ENCODE measurements at places on chromosomes 11 and 22.
A peak's percentile ranks its signal among the peaks of the same experiment; 100 is the strongest.

DNA sequence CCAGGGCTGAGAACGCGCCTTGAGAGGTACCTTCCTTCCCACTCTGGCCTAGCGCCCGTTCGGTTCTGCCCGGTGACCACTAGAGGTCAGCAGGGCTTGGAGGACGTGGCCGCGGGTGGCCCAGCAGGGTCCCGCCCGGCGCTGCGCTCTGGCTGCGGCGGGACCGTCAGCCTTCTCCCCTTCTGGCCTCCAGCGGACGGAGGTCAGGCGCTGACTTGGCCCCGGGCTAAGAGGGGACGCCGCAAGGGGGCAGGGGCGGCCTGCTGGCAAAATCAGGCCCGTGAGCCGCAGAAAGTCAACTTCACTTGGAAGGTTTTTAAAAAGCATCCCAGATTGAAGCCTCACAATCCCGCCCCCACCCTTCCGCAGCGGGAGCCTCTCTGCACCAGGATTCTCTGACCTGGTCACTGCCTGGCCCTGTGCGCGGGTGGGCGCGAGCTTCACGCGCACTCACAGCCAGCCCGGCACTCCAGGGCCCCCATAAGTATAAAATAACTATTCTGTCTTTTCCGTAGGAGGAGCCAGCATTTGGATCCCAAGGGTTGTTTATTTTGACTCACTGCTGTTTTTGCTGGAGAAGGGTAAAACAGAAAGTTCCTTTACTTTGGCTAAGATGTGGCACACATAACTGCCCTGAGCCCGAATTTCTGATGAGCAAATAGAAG lies 23.2 kb upstream of the ZBTB16 start:
- peak; percentile 93 for DNase-seq

DNA sequence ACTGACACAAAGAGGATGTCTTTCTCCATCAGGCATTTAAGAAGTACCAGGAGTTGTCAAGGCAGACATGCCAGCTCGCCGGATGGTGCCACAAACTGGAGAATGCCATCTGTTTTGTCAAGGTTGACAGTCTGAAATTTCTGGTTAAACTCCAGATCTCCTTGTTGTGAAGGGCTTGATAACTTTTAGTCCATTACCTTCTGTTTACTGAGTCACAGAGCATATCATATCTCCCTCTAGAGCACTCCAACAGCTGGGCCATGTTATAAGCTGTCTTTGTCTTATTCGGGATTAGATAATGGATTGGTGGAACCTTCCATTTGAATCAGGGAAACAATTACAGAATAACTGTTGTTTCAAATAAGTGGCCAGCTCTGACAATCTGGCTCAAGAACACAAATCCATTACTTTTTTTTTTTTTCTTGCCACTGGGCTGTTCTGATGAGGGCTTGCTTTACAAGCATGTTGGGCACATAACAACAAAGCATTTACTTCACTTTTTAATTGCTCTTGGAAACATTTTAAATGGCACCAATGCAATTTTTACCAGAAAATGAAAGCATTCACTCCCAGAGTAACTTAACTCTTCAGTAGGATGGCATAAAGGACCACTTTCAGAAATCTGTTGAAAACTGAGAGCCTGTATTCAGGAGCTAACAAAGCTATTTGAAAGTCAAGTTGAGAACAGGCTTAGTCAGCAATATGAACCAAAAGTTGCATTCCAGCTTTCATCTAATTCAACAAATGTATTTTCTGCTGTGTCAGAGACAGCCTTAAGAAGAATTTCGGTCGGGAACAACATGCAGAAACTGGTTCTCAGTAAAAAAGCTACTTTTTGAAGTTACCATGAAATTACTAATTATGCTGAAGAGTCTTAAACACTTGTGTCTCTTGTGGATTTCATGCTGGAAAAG lies 227.6 kb upstream of the PITPNB start:
- no peak for DNase-seq

DNA sequence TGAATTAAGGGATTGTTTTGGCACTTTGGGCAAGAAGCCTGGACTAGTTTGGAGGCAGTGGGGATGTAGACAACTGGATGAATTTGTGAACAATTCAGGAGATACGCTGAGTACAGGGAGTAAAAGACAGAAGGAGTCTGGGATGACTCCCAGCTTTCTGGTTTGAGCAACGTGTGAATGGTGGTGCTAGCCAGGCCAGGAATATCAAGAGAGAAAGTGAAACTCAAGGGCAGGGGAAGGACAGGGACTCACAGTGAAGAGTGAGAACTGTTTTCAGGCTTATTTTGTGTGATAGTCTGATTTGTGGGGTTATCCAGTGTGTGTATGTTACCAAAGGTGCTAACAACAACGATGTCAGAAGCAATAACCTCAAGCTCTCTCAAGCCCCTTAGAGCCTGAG lies 15.9 kb downstream of the CHRM1 start:
- DNase-seq, result no peak

GRCh38 chr11:46738887-46739286 lies 19.9 kb downstream of the F2 start:
- no peak for DNase-seq

GRCh38 chr11:33452836-33453624 lies 195.8 kb downstream of the HIPK3 start:
- DNase-seq, result no peak

DNA sequence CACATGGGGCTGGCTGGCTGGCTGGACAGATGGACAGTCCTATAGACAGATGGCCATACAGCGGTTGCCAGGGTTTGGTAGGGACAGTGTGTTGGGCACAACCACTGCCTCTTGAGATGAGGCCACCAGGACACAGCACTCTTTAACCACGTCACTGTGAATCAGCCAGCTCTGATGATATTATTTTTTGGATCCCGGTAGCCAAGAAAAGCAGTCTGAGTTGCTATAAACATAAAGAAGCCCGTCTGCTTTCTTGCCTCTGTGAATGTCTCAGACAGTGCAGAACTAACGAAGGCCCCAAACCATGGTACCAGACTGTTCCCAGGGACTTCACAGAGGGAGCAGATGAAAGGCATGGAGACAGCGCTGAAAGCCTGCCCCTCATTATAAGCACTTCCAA lies 115.9 kb upstream of the CSNK2A3 start:
- DNase-seq, result no peak

DNA sequence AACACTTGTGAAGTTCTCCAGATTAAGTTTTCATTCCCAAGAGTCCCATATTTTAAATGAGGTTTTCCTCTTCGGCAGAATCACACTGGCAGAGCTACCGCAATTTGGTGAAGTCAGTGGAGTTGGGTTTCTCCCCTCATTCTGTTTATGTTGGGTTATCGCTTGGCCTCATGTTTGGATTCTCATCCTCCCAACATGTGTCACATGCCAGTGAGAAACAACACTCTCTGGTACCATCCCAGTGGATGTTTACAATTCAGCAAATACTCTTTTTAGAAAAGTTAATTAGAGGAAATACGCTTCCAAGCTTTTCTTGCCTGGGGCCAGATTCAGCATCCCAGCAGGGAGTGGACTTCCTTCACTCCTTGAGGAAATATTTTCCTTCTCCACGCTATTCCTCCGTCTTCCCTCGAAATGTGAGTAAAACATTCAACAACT lies 2.1 kb downstream of the PAMR1 start:
- no peak for DNase-seq

DNA sequence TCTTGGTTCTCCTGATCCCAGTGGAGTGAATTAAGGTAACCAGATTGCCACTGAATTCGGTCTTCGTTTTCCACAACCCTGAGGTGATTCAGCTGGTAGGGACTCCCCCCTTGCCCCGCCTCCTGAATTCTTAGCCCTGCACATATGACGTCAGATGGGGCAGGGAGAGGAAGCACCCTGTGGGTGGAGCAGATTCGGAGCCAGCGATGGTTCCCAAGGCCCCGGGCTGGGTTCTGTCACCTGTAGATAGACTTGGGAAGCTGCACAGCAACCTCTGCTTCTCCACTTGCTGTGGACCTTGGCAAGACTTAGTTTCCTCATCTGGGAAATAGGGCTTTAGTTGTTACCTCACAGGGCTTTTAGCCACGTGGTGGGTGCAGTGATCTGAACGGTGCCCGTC lies 67.8 kb downstream of the CTTN start:
- no peak for DNase-seq

DNA sequence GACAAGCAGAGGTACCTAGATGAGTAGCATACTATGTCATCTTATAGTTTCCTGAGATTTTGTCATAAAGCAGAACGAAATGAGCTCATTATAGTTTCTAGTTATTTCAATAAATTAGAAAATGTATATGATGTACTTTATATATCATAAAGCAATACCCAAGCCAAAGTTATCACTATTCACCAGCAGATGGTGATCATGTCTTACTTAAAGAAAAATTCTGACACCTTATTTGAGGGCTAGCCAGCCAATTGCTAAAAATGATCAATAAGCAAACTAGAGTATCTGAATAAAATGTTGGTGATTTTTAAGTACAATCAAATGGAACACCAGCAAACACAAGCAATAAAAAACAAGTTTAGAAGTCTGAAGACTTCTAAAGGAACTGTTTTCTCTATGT lies 44.1 kb downstream of the RSF1 start:
- peak; percentile 4 for DNase-seq

- DNase-seq, result no peak
These were observed 35.1 kb upstream of the PDGFD start for GRCh38 chr11:104199053-104199452.

DNA sequence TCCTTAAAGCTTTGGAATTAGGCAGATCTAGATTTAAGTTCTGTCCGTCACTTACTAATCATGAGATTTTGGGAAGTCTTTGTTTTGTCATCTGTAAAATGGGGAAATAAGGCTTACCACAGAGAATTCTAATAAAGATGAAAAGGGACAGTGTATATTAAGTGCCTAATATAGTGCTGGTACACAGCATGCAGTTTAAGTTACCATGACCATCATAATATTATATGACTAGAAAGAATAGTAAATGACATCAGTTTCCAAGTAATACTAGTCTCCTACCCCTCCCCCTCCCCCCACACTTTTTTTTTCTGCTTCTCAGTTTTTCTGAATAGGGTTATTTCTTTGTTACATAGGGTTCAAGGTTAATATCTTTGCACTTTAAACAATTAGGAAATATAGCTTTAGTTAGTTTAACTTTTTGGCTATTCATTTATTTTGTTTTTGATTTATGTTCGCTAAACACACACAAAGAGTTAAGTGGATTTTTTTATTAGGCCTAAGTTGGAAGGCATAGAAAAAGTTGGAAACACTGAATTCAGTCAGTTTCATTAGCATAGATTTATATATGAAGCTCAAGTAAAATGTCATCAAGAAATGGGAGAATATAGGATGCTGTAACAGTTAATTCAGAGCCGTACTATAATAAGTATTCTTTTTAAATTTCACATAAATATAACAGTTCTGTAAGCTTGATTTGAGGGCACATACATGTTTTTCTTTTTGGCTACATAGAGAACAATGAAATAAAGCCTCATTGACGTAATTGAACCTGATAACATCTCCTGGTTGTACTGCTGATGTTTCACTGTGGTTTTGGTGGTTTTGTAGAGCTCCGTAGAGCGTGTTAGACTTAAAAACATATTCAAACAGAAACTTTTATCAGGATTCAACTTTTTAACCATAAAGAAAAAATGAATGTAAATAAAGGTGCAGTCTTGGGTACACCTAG lies 121.2 kb downstream of the PDE3B start:
- DNase-seq, result no peak

DNA sequence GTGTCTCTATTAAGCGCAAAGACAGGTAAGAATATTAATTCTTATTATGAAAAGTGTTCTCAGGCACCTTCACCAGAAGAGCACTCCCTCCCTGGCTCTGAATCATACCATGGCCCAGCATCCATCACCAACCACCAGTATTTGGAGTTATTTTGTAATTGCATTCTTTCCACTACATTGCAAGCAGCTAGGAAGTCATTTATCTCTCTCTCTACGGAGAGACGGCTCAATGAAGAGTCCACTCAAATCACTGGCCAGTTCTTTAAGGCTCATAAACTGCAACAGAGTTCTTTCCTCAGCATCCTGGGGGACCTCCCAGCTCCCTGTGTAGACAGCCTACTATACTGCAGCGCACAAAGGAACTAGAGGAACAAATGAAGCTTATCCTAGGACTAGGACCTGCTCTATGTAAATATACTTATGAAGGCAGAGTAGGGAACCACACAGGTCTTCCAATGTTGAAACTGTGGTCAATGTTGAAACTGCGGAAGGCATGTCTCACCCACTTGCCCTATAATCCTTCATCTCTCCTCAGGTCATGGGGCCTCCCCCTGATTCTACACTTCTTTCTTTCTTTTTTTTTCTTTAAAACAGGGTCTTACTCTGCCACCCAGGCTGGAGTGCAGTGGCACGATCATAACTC lies 63.4 kb downstream of the AAMDC start:
- no peak for DNase-seq

- peak; percentile 72 for DNase-seq
These were observed 4.3 kb upstream of the LMO1 start for GRCh38 chr11:8267831-8268529.

DNA sequence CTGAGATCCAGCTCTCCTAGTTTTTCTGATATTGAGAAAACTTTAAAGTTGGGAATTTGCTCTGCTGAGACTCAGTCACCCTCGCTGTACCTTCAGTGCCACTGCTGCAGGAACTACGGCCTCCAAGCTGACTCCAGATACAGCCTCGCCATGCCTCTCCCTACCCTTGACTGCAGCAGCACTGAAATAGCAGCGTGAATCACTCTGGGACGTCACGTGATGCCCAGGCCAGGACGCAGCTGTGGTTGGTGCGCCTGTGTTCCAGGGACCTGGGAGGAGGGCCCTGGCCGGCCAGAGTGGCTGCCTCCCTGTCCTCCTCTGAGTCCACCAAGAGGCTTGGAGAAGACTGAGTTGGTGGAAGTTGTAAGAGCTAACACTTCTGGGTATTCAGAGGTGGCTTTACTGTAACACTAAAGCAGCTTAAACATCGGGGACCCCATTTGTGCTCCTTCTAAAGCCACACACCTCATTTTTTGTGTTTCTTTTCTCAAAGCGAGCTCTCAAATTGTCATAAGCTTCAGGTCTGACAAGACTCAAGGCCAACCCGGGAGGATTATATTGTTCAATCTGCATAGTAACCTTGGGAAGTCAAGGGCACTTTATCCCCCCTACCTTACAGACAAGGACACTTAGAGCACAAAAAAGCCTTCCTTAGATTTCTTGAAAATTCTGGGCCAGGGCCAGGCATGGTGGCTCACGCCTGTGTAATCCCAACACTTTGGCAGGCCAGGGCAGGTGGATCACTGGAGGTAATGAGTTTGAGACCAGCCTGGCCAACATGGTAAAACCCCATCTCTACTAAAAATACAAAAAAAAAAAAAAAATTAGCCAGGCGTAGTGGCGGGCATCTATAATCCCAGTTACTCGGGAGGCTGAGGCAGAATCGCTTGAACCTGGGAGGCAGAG lies 4.2 kb upstream of the STIP1 start:
- peak; percentile 43 for DNase-seq

- no peak for DNase-seq
These were observed 143.0 kb downstream of the ELP4 start for GRCh38 chr11:31652528-31652927.
